ENCODE measurements at places on chromosomes 7 and 10. TPM values are rescaled to one million over a fixed set of nuclear protein-coding genes. Genes with fewer than 3 reads are reported as not detected.

DNA sequence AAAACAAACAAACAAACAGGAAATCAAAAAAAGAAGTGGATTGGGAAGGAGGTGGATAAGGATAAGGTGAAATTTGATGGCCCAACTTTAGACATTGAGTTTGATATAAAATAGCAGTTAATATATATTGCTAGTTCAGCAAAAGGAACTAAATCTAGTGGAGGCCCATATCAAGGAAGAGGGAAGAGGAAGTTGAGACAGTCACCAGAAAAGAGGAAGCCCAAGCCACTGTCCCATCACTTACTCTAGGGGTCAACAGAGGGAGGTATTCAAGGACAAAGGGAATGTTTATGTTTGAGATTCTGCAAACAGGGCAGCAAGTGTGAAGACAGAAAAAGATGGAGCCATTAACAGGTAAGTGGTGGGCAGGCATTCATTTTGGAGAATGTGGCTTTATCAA, 3.7 kb downstream of the LAMTOR4 start:
- no peak overlapping the region for H3K27ac ChIP-seq
- peaks cover 56% of the 10 kb centered on the region for H3K36me3 ChIP-seq
- DNase-seq = no peak
- no peaks in the 10 kb centered on the region for H3K27me3 ChIP-seq
- H3K4me1 ChIP-seq = peaks cover 21% of the 10 kb centered on the region
- H3K4me3 ChIP-seq = no peak overlapping the region

DNA sequence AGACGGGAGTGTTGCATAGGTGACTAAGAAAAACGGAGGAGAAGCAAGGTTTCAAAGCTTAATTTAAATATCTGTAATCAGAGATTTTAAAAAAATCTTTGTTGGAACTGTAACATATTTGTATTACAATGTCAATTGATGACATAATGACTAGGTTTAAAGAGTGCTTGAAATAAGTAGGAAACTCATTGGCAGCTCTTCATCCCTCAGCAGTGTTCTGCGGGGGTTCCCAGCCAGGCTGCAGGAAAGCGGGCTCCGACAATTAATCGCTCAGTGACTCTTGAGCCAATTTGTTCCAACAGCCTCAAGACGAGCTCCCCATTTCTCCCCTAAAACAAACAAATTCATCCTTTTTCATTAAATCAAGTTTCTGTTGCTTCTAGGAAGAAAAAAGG, 22.6 kb downstream of the CPXM2 start:
- no peak overlapping the region for H3K27ac ChIP-seq
- H3K27me3 ChIP-seq = no peaks in the 10 kb centered on the region
- no peaks in the 10 kb centered on the region for H3K4me1 ChIP-seq
- no peak for DNase-seq
- no peak overlapping the region for H3K4me3 ChIP-seq

EIF4EBP2 gene
- 49.5 TPM for total RNA-seq

LIPK gene
- not detected for total RNA-seq

Measured in psoas muscle (tissue), 8 donors.